Stimulated activated CD4-positive, alpha-beta T cell treated with anti-CD3 and anti-CD28 coated beads, Interleukin-15, amount 100 ng/mL, for 1 hour (primary cell): ENCODE measurements at places on chromosomes 3 and 15.

- no peak for DNase-seq
Observed at GRCh38 chr3:31544634-31545033, 11.9 kb downstream of the STT3B start.

- DNase-seq: no peak
Observed at GRCh38 chr3:170476291-170476690, 57.6 kb downstream of the CLDN11 start.

GRCh38 chr3:129327510-129327909 is 48.8 kb downstream of the HMCES start:
- no peak for DNase-seq

GRCh38 chr15:64842986-64843561 is 1.4 kb downstream of the PLEKHO2 start:
- DNase-seq: no peak

DNA sequence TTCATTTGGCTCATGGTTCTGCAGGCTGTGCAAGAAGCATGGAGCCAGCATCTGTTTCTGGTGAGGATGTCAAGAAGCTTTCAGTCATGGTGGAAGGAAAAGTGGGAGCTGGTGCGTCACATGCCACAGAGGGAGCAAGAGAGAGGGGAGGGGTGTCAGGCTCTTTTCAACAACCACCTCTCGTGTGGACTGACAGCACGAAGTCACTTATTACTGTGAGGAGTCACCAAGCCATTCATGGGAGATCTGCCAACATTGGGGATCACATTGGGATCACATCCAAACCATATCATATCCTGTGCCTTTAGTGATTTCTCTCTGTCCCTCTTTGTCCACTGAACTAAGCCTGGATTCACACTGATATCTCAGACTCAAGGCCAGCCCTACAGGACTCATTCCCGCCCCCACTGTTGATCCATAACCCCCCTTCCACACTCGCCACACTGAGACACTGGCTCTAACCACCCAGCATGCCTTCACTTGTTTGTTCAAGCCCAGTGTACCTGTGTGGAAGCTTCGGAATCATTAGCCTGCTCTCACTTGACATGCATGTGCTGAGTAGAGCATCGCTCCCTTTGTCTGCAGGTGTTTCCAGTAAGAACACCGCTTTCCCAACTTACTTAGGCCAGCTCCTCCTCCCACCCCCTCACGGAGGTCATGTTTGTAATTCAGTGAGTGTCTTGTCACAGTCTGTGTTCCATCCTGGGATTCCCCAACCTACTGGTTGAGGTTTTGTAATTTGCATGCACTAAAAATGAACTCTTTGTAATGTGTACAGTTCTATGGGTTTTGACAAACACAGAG is 132.2 kb downstream of the KLF13 start:
- DNase-seq: no peak

- no peak for DNase-seq
Observed at GRCh38 chr15:23787346-23788105, 100.4 kb upstream of the NDN start.

- DNase-seq: peak; percentile 65
Observed at GRCh38 chr3:69085833-69086722, 1.3 kb downstream of the ARL6IP5 start.

GRCh38 chr3:183158551-183159006 is 4.0 kb downstream of the LAMP3 start:
- DNase-seq: no peak

DNA sequence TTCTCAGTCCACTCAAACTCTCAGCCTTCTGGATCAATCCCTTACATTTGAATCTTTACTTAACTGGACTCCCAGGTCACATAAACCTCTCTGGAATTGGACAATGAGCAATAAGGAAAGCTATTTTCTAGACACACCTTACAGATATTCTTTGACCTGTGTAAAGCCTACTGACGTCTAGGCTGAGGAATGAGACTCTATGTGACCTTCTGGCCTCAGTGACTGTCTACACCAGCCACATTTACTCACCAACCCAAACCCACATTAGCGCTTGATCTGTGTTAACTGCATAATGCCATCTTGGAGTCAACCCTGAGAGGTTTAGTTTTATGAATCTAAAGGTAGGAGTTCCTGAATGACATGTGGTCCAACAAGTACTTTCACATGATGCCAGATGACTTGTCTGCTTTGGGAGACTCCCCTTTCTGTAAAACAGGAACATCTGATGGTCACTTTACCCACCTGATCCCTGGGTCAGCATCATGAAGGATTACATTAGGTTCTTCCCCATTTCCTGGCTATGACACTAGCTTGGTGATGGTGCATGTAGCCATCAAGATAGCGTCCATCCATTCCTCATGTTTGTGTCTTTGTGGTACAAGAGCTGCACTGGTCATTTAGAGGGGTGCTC is 11.4 kb upstream of the COMMD2 start:
- no peak for DNase-seq

DNA sequence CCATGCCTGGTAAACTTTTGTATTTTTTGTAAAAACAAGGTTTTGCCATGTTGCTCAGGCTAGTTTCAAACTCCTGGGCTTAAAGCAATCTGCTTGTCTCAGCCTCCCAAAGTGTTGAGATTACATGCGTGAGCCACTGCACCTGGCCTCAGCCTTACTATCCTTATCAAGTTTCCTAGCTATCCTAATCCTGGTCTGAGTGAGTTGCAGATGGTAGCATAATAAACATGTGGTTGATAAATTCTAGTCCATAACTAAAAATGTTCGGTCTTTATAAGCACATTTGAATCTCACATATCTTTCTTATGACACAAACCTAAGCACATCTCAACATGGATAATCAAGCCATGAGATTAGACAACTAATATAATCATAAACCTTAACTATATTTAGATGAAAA is 18.5 kb downstream of the NPHP3 start:
- no peak for DNase-seq

DNA sequence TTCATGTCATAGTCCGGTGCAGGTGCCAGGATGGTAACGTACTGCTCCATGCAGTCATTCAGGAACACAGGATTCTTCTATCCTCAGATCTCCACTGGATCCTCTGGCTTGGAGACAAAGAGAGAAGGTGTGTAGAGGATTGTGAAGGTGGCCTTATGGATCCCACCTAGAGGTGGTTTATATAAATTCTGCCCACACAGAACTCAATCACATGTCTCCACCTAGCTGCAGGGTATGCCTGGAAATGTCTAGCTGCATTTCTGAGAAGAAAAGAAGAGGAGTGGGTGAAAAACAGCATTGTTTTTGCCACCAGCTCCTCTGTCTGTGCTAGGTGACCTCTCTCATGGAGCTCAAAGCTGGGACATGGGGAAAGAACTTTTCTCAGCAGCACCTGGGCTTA is 478.7 kb downstream of the PDCD6IP start:
- DNase-seq: no peak
